ENCODE measurements at places on chromosomes 7 and 10.

GRCh38 chr7:7870555-7870954, 98.0 kb upstream of the GLCCI1 start:
- peak; percentile 78 for DNase-seq

DNA sequence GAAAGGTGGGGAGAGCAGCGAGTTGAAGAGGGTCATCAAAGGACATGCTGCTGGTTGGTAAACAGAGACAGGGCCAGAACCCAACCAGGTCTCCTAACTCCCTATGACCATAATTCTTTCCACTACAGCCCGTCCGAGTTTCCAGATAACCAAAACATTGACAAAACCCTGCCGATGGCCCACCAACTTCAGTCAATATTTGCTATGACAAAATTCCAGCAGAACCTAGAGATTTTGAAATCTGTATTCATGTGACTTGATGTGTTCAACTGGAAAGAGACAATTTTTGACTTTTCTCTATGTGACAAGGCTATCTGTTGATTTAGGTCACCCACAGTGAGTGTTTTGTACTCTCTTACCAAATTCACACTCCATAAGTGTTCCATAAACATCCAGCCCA, 86.7 kb downstream of the NHLRC2 start:
- no peak for DNase-seq

DNA sequence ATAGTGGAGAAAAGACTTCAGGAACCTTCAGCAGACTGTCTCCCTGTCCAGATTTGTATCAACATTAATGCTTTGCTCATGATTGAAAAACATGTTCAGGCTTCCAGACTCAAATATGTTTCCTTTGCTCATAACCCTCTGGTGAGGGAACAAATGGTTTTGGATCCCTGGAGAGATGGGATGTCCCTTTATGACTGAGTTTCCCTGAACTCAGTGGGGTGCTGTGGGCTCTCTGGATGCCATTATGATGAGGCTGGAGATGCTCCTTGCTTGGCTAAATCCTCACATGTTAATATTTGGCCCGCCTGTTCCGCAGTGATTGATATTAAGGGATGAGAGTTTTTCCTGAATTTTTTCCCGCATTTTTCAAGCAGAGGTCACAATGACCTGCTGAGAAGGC, 749.4 kb downstream of the SUGCT start:
- DNase-seq, result no peak

DNA sequence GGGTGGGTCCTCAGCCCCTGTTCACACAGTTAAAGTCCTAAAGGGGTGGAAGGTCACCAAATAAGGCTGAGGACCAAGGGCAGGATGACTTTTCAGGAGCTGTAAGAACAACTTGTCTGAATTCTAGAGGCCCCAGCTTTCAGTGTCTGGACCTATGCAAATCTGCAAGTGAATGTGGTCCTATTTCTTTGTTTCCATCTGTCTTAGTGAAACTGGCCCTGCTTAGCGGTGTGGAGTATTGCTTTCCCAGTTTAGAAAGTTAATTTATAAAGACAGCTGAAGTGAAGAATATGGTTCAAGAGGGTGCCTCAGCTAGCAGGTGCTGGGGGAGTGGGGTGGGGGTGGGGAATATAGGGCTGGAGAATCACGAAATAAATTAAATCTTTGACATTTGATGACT, 40.1 kb downstream of the HHEX start:
- DNase-seq, result no peak

DNA sequence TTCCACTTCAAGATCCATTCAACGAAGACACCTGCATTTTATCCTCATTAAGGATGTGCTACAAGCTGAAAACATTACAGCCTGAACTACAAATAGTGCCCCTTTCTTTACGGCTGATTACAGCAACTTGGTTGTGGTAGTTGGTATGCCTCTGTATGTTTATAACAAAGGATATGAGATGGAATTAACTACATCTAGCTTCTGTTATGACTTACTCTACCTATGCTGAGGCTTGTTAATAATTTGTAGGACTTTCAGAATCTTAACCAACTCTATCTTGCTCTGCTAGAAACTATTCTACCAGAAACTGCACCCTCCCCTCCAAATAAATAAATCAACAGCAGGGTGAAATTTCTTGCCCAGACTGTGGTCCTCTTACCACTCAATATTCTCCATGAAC, 448.1 kb downstream of the GRM8 start:
- no peak for DNase-seq

DNA sequence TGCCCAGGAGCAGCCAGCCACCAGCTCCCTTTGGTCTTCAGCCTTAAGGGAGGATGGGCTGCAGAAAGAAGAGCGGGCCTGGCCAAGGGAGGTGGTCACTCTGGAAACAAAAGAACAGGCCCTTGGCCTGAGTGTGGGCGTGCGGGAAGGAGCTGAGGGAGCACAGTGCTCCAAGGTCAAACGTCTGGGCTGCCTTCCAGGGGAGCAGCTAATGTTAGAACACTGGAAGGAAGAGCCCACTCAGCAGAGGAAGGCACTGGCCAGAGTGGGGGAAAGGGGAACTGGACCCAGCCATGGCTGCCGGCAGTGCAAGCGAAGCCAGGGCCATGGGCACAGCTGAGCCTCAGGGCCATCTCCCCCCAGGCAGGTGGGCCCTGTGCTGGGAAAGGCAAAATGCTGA, 42.7 kb downstream of the FAM53B start:
- no peak for DNase-seq

- no peak for DNase-seq
Observed at GRCh38 chr7:151796871-151797537, 79.9 kb downstream of the PRKAG2 start.

DNA sequence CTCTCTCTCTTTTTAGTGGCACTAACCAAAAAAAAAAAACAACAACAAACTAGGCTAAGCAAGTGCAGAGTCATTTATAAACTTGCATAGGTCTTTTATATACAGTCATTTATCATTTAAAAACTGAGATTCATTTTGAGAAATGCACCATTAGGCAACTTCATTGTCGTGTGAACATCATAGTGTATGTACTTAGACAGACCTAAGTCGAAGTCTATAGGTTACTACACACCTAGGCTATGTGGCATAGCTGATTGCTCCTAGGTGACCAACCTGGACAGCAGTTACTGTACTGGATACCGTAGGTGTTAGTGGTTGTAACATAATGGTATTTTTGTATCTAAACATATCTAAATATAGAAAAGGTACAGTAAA, 109.1 kb upstream of the SAMD8 start:
- DNase-seq, result no peak

DNA sequence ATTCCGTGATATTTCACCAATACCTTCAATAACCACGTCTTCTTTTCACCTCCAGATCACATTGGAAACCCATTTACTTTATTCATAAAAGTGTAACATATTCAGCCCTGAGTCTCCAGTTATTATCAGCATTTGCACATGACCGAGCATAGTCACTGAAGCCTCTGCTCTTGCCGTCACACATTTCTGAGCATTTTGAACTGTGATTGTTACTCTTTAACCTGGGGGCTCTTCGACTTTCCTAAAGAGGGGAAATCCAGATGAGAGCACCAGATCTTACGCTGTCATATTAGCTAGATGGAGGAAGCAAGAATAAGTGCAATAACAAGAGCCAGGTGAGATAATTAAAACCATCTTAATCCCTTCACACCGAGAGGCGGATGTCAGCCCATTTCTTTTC, 260.0 kb upstream of the NRP1 start:
- DNase-seq, result no peak

- DNase-seq, result no peak
Observed at GRCh38 chr10:17865351-17865750, 56.2 kb downstream of the MRC1 start.

DNA sequence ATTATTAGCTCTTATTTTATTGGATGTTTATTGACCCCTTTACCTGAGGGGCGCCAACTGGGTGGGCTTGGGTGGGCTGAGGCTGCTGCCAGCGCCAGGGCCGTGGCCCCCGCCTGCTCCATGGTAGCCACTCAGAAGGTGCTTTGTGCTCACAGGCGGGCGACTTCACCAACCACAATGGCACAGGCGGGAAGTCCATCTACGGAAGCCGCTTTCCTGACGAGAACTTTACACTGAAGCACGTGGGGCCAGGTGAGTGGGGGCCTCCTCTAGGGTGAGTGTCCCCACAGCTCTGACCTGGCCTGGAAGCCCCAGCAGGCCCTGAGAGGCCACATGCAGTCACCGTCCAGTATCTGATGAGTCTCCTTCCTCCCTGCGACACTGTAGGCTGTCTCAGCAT, 4.1 kb downstream of the PPIF start:
- no peak for DNase-seq

- no peak for DNase-seq
Observed at GRCh38 chr7:151433721-151434400, 6.1 kb downstream of the CRYGN start.

GRCh38 chr10:99539820-99540219, 7.1 kb downstream of the NKX2-3 start:
- DNase-seq, result no peak

DNA sequence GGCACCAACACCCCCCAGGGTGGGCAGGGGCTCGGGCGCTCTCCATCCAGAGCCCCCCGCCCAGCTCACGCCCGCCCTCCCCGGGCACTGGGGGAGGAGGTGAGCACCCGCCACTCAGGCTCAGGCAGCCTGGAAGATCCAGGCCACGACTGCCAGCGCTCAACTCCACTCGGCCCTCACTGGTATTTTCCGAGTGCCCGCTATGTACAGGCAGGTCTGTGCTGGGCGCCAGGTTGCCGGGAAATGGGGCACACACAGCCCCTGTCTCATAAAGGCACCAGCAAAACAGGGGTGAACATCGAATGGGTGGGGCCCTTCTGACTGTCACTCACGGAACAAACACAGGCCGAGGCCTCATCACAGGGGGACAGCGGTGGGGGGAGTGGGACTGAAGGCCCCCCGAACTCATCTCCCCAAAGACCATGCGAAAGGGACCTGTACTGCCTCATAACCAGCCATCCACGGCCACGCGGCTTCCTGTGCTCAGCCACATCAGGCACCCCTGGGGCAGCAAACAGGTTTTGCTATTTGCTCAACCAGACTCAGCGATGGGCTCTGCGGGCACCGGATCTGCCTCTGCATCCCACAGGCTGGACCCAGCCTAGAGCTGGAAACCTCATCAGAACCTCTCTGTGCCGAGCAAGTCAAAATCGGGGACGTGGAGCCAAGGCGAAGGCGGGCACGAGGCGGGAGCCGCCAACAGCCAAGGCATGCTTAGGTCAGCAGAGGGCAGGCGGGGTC, 98.7 kb upstream of the DNAAF5 start:
- no peak for DNase-seq

DNA sequence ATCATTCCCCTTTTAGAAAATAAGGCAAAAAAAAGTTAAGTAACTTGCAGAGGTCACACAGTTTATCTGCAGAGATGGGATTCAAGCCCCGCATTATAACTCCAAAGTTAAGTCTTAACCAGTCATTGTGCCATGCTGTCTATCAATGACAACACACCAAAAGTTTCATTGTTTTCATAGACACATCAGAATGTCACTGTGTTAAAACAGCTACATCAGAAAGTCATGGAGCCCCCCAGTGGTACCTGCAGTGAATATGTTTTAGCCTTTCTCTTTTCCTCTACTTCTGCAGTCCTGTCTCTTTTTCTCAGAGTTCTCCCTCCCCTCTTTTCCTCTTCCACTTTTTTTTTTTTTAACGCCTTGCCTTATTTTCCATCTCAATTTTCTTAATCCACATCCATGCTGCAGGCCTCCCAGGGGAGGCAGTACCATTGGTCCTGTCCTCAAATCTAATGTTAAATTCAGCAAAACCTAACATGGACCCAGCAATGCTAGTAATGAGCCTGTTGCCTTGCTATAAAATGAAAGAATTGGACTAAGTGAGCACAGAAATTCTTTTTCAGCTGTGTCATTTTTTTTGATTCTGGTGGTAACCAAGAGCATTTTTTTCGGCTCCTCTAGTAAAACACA, 3.8 kb upstream of the NRCAM start:
- DNase-seq, result peak; percentile 76

DNA sequence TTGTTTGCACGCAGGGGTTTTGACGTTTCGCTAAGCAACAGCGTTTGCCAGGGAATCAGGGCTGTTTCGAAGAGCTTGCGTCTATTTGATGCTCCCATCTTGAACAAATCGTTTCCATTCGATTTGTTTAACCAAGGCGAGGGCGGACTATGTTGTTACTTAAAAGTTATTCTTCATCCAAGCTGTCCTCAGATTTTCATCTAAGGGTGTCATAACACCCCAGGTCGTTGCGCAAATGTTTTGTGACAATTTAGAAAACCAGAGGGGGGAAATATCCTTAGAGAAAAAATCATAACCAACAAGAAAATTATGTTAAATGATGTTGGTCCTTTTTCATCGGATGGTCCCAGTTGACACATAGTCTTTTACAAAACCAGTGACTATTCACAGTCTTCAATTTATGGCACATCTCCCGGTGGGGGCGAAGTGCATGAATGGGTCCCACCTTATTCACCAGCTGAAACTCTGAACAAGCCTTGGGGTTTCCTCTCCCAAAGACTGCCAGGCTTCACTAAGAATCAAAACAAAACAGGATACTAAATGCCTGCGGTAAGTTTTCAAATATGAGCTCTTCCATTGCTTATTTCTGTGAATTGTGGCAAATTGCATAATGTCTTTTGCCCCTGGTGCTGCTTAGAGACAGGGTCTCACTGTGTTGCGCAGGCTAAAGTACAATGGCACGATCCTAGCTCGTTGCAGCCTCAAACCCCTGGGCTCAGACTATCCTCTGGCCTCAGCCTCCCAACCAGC, 109.9 kb downstream of the REEP3 start:
- no peak for DNase-seq

DNA sequence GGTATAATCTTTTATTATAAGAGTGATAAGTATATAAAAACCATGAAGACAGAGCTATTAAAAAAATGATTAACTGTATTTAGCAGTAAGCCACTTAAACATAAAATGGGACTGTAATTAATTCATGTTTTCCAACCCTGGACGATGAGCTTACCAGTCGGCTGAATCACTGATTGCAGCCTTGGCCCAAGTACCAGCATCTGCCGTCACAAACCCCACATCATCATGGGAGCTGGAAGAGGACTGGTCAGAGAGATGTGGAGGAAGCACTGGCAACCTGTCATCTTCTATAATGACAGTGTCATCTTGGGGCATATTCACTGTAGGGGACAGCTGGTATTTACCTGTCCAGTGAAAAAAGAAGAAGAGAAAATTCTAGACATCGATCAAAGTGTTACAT, 473.6 kb downstream of the PARD3 start:
- no peak for DNase-seq

GRCh38 chr7:2237109-2237602, 4.4 kb upstream of the MAD1L1 start:
- DNase-seq, result no peak

DNA sequence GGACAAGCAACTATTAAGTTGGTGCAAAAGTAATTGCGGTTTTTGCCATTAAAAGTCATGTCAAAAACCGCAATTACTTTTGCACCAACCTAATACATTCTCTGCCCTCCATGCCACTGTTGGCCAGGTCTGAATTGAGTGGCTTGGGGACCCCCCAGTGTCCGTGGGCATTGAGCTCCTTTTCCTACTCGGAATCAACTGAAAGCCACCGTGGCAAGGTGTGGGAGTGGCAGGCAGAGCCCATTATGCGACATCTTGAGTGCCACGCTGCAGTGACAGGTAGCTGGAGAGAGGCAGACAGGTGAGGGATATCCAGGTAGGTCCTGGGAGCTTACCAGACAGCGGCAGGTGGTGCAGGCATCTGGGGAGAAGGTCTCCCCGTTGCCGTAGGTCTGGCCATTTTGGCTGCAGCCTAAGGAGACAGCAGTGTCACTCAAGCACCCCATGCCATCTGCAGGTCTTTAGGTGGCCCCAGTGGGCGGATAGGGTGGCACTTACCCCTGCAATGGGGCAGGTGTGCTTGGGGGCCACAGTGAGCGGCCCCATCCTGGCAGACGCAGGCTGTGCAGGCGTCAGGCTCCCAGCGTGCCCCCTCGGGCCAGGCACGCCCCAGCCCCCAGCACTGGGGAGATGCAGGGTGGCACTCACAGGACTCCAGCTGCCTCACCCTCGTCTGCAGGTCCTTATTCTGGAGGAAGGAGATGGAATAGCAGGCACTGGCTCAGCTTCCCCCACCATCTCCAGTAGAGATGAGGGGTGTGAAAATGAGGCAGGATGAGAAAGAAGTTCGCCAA, 3.5 kb downstream of the KCP start:
- no peak for DNase-seq

All from NCI-H1092 treated with DMSO at 0.1 percent for 48 hours (cell line).